SIG-M5 (cell line): ENCODE measurements at places on chromosomes 2 and 18.

GRCh38 chr2:42124011-42124785, 45.0 kb upstream of the EML4 start:
- no peak for DNase-seq

DNA sequence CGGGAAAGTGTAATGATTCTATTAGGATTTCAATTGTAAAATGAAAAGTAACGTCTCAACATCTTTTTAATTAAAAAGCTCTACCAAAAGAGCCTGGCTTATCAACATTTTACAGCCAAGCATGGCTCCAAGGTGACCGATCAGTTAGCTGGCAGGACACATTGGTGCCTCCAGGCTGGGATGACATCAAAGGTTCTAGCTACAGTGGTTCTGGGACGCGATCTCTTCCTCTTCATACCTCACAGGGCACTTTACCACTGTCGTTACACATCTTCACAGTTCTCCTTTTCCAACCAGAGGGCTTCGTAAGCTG, 693 bp downstream of the ORC2 start:
- no peak for DNase-seq

DNA sequence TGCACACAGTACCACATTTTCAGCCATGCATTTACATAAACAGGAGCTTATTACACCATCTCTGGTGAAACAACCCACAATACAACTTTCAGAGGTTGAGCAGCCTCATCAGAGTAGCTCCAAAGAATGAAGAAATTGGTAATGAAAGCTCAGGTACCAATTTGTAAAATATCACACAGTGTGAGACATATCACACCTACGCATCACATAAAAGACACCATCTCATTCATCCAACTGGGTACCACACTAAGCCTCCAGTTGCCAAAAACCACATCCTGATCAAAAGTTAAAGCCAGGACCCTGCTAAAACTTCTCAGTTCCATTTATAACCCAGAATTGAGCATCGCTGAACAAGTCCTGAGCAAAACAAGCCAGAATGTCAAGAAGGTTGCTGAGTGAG, 4.6 kb downstream of the TMEM163 start:
- no peak for DNase-seq

DNA sequence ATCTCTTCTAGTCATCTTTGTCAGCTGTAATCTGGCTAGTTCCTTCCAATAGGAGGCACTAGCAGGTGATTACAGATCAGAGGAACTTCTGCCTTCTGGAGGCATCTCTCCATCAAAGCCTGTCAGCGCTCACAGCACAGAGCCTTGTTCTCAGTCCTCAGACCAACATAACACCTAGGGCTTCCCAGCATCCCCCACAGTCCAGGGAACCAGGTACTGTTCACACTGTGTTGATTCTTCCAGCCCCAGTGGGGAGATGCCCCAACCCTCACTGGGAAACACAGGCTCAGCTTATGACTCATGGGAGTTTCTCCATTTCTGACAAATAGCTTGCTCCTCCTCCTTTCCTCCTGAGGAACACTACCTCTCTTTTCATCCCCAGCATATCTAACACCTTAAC, 601.7 kb downstream of the CBLN2 start:
- no peak for DNase-seq

- DNase-seq, result no peak
Measured at GRCh38 chr2:25312958-25313710, 28.6 kb downstream of the DNMT3A start.

DNA sequence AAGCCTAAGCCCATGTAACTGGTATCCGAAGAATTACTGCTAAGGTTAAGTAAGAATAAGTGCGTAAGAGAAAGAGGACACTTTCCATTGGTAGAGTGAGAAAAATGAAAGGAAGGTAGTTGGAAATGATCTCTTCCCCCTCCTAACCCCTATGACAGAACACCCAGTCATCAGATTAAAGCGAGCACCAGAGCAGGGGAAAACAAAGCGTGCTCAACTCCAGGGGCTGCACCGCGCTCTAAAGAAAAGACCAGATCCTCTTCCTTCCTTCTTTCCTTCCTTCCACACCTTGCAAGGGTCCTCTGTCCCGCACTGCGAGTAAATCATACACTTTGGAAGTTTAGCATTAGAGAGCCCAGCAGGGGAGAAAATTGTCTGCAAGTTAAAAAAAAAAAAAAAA, 971 bp upstream of the CDH7 start:
- DNase-seq, result no peak

DNA sequence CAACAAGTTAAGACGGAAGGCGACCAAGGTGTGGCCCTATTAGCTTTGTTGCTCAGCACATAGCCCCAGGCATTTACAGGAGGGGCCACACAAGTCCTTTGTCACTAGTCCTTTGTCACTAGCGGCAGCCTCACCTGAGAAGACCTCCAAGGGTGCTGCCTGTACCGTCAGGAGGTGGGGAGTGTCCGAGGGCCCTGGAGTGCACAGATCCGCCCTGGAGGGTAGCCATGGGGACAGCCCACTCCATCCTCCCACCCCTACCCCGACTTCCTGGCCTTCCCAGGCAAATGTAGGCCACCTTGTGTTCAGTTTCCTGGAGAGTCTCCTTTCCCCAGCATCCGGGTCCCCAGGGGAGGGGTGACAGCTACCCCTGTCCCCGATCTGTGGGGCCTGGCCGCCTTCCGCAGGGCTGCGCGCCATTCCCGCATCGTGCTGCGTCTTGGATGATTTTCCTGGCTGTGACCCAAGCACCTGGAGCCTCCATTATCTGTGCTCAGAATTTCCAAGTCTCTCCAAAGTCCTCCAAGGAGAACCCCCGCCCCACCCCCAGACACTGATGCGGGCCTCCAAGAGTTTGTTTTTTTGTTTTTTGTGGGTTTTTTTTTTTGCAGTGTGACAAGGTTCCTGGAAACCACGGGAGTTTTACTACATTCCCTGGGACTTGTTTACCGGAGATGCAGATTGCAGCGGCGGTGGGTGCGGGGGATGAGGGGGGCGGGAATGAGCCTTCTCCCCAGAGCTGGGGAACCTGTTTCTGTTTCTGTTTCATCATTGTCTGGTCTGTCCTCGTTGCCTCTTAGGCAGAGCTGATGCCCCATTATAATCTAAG, 28.6 kb downstream of the TEX44 start:
- DNase-seq, result no peak

DNA sequence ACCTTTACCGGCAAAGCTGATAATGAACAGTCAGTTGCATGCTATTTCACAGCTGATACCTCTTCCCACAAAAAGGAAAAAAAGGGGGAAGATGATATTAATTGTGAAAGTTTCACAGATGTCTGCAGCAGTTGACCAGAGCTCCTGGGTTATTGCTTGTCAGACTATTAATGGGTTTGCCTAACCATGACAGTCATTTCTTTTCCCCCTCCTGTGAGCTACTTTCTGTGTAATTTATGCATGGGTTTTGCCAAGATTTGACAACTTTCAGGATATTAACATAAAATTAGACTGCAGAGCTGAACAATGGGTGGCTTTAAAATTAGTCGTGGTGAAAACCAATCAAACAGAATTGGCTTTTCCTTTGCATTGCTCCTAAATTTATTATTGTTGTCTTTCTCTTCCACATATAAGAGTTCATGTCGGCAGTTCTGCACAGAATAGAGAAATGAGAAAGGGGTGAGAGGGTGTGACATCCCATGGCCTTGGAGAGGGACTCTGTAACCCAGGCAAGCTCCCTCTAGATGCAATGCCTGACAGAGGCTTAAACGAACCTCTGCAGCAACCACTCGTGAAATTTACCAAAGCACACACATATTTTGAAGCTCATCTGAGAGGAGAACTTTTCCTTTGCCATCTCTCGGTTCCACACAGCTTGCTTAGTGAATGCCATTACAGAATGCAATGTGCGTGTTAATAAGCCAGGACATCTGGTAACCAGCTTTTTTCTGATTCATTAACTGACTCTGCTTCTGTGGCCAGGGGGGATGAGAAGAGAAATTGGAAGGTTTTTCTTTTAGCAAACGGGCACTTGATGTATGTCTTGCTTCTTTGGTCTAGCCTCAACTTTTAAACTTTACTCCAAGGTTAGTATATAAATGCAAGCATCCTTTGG, 82.2 kb upstream of the ITGA4 start:
- no peak for DNase-seq

- DNase-seq, result no peak
Measured at GRCh38 chr18:61653823-61654551, 238.8 kb downstream of the RNF152 start.

- DNase-seq, result no peak
Measured at GRCh38 chr2:134203175-134203574, 50.7 kb upstream of the MGAT5 start.

DNA sequence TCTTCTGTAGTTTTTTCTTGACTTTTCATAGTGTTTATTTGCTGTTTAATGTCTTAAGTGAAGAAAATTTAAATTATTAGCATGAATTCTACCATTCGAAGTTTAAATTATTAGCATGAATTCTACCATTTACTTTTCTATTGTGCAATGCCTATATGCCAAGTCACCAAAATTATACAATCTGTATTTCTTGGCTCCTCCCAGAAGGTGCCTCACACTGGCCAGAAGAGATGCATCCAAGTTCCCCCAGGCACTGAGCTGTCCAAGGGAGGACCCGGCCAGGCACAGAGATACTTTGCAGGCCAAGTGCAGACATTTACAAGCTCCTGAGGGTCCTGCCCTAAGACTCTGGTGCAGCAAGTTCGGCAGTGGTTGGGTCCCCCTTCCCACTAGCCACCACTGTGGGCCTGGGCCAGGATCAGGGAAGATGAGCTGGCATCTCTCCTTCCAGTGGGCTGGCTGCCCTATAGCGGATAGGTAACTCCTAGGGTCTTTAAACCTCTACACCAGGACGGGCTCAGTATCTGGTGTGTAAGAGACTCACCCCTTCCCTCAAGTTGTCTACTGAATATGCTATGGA, 31.3 kb downstream of the TMEM247 start:
- no peak for DNase-seq

DNA sequence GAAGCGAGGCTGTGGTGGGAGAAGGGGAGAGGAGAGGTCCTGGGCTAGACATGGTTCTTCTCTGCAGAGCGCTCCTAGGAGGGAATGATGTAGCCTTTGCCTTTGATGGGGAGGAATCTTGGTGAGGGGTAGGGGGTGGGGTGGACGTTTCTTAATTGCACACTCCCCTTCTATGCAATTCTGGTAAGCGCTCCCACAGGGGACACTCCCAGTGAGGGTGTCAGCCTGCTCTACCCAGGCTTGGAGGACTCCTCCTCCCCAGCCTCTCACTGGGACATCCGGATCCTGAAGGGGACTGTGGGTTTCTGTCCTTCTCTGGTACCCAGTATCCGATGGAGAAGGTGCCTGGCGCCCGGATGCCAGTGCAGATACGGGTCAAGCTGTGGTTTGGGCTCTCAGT, 114.3 kb downstream of the DYSF start:
- DNase-seq, result no peak

DNA sequence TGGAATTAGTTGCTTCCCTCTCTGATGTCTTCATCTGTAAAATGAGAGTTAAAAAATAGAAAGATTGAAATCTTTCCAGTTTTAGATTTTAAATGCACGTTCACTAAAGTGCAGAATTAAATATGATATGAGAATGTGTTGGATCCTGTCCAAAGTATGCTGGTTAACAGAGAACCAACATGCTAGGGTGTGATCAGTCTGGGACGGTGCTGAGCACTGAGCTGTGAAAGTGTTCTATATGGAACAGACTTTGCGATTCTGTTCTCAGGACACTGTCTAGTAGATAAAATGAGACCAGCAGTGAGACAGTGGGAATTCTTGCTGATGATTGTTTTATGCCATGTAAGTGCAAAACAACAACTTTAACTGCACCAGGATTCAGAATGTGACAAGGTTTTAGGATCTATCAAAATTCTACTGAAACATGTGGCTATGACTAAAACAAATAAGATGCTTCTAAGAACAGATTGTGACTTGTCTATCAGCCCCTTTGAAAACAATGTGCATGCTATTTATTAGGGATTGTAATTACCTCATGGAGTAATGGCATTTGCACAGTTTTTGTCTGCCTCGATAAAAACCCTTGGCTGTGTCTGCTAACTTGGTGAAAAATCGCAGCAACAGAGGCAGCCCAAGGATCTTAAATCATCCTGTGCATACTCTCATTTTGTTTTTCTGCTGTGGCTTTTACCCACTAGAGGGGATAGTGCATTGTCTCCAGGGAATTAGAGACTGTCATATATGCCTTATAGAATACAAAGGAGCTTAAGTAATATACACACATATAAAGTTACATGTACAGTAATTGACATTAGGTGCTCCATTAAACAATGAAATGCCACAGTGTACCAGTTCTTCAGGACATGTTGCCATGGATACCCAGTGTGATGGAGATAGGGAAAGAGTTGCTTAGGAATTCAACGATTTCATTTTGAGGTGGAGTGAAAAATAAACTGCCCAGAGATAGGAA, 55.1 kb downstream of the MAP3K20 start:
- DNase-seq, result no peak

DNA sequence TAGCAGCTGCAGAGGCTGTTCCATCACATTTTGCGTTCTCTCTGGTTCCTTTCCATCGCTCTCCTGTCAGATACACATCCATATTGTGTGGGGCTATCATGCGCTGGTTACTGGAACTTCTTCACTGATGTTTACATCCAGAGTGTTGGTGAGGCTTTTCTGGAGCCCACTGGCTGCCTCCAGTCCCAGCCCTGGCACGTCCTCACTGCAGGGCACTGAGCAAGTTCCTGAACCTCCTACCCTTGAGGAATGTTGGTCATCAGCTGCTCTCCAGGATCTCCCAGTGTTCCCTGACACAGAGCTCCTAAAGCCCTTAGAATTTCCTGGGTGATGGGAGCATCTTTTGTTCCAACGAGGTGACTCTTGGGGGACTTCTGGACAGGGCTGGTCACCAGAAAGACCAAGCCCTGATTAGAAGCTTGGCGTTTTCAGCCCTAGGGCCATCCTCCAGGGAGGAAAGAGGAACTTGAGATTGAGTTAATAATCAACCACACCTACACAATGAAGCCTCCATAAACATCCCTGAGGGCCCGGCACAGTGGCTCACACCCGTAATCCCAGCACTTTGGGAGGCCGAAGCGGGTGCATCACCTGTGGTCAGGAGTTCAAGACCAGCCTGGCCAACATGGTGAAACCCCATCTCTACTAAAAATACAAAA, 81.3 kb downstream of the TFCP2L1 start:
- no peak for DNase-seq

DNA sequence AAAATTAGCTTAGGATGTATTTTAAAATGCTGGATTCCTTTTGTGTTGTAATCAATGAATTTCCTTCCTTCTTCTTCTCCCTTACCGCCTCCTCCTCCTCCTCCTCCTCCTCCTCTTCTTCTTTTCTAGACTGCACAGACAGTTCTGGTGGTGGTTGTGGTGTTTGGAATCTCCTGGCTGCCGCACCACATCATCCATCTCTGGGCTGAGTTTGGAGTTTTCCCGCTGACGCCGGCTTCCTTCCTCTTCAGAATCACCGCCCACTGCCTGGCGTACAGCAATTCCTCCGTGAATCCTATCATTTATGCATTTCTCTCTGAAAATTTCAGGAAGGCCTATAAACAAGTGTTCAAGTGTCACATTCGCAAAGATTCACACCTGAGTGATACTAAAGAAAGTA, 18.8 kb downstream of the GALR1 start:
- DNase-seq, result no peak

GRCh38 chr2:63488118-63488713, 100.1 kb downstream of the WDPCP start:
- DNase-seq, result no peak
